ENCODE measurements at places on chromosomes 12 and 14.

DNA sequence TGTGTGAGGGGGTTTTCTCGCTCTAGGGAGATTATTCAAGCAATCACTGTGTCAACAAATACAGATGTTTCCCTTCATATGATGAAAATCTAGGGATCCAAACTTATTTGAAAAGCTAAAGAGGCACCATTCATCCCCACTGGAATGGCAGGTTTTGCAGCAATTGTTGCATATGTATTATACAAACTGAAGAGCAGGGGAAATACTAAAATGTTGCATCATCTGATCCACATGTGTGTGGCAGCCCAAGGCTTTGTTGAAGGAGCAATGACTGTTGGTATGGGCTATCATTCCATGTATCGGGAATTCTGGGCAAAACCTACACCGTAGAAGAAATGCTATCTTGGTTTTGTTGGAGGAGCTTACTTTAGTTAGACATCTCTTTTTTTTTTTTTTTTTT, 4.1 kb upstream of the PRPF40B start:
- DNase-seq = no peak

DNA sequence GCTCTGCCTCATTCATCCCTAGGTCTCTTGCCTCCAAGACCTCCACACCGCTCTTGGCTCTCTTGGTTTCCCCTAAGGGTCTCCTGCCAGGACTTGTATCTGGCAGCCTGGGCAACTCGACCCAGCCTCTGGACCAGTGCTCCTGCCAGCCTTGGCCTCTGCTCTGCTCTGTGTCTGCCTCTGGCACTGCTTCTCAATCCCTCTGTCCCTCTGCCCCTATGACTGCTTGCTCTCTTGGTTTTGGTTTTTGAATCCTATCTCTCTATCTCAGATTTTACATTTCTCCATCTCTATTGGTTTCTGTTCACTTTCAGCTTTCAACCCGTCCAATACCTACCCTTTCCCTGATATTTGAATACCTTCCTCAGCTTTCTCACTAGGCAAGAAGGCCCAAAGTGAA, 6.3 kb downstream of the ITGA5 start:
- no peak for DNase-seq

GRCh38 chr12:51011955-51012354, 14.2 kb downstream of the SLC11A2 start:
- DNase-seq = no peak

- DNase-seq = no peak
These were observed 1194.7 kb downstream of the GALC start for GRCh38 chr14:86798330-86798729.

GRCh38 chr12:131699434-131699833, 11.5 kb upstream of the SFSWAP start:
- DNase-seq = no peak

GRCh38 chr12:105026411-105026810, 40.3 kb downstream of the NOPCHAP1 start:
- DNase-seq = no peak

GRCh38 chr12:62533087-62533754, 66.6 kb downstream of the MON2 start:
- no peak for DNase-seq

DNA sequence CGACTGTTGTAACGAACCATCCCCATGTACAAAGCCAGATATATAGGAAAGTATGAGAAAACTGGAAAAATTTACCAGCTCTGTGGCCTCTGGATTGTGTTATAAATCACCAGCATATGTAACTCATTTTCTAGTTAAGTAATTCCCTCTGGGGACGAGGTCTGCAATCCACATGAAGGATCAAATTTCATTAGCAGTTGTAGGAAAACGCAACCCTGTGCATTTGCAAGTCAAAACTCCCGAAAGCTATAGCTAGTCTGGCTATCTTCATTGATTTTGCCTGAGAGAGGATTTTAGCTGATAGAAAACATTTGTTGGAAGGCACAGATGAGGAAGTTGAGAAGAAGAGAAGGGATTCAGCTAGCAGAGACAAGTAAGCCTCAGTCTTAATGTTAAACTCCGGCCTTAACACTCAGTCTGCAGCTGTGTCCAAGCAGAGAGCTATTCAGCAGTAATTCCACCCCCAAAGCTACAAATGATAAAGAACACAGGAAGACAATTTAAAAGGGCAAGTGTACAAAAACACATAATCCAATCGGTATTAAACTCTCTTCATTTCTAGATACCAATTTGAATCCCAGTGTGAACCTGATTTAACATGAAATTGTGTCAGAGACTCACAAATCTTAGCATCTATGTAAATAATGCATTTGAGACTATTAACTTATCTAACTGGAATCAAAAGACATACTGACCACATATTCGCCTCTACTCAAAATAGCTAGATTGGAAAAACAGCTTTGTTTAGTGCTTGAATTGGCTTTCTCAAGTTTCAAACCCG, 54.2 kb upstream of the CERS5 start:
- DNase-seq = peak; percentile 75

DNA sequence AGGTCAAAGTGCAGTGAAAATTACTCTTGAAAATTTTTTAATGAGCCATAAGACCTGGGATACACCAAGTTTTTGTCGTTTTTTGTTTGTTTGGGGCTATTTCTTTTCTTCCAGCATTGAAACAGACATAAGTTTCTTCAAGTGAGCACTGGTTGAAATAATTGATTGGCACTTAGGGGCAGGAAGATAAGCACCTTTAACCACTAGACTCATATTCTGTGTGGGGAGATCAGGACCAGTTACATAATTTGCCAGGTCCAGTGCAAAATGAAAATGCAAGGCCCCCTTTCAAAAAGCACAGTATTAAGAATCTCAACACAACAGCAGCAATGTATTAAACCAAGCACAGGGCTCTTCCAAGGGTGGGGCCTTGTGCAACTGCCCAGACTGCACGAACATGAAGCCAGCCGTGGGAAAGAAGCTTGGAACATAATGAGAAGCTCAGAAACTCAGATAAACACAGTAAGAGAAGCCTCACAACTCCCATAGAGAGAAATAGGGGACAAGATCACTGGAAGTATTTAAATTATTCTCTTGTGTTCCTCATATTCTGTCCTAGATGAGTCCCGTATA, 3.2 kb upstream of the TCP11L2 start:
- no peak for DNase-seq

GRCh38 chr12:67792185-67792584, 143.6 kb downstream of the DYRK2 start:
- DNase-seq = no peak

DNA sequence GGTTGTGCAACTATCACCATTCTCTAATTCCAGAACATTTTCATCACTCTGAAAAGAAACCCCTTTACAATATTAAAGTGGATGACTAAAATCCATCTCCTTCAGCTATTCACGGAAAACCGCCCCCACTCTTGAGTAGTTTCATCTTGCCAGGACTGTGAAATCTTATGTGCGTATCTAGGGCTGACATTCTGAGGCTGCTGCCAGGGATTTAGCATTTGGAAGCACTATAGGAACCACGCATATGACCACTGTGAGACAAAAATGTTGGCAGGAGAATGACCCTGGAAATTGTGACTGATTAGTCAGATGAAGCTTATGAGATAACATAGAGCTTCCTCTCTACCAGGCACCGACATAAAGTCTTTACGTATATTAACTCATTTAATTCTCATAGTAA, 305.2 kb upstream of the PDE3A start:
- no peak for DNase-seq

DNA sequence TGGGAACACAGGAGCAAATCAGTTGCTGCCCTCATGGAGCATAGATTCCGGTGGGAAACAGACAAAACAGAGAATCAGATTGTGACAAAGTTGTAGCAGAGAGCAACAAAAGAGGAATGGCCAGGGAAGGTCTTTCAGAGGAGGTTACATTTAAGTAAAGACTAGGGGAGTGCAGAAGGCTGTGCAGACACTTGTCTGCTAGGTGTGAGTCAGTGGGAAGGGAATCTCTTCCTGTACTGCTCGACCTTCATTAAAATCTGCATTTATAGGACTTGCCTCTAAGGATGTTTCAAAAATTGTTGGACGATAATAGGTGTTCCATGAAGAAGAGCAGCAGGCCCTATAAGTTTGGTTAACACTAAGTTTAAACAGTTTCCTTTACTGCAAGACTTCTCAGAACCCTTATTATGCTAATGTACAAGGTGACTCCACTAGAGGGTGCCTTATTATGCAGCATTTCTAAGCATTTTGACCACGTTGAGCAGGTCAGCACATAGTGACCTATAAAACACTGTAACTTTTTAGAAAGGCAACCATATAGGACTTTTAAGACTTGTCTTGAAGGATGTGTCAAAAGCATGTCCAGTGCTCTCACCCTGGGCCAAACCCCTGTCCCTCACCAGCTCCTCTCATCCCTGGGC, 91.8 kb upstream of the RIC8B start:
- no peak for DNase-seq

DNA sequence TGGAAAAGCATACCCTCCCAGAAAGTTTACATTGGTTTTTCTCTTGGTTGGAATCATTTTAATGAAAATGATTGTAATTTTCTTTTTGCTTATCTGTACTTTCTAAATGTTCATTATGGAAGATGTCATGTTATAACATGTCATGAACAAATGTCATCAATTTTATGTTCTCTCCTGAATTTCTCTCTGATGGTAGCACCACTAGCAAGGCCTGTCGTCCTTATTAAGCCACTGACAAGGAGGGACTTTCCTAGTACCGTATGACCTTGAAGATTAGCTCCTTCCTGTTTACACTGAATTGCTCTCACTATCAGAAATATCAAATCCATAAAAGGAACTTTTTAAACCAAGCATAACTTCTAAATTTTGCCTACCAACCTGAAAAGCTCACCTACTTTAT, 99.0 kb downstream of the ESR2 start:
- DNase-seq = no peak

DNA sequence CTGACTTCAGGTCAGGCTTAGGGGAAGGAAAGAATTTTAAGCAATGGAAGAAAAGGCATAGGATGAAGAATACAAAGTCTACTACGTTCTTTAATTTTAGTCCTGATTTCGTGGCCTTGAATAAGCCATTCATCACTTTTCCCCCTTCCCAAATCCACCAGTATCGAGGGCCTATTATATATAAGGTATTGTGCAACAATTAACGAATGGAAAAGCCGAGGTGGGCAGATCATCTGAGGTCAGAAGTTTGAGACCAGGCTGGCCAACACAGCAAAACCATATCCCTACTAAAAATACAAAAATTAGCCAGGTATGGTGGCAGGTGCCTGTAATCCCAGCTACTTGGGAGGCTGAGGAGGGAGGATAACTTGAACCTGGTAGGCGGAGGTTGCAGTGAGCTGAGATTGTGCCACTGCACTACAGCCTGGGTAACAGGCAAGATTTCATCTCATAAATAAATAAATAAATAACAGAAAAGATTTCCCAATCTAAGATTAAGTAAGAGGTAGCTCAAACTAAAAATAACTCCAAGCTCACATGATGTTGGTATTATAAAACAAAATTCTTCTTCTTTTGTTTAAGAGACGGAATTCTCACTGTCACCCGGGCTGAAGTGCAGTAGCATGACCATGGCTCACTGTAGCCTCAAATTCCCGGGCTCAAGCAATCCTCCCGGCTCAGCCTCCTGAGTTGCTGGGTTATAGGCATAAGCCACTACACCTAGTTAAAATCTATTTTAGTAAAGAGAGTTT, 58.3 kb upstream of the NR2C1 start:
- no peak for DNase-seq

- DNase-seq = no peak
These were observed 35.4 kb downstream of the BEST3 start for GRCh38 chr12:69663726-69664125.

DNA sequence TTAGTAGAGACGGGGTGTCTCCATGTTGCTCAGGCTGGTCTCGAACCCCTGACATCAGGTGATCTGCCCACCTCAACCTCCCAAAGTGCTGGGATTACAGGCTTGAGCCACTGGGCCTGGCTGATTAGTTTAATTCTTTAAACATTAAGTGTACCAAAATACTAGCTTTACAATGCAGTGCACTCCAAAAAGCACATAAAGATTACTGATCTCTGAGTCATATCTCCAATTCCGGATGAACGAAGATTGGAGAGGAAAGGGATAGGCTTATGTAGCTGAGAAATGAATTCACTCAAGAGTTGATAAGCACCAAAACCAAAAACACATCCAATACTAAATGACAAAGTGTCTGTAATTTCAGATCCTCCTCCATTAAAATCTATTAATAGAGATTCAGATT, 15.1 kb downstream of the NAV3 start:
- no peak for DNase-seq

- no peak for DNase-seq
These were observed 2.9 kb downstream of the SALL2 start for GRCh38 chr14:21523203-21523602.

DNA sequence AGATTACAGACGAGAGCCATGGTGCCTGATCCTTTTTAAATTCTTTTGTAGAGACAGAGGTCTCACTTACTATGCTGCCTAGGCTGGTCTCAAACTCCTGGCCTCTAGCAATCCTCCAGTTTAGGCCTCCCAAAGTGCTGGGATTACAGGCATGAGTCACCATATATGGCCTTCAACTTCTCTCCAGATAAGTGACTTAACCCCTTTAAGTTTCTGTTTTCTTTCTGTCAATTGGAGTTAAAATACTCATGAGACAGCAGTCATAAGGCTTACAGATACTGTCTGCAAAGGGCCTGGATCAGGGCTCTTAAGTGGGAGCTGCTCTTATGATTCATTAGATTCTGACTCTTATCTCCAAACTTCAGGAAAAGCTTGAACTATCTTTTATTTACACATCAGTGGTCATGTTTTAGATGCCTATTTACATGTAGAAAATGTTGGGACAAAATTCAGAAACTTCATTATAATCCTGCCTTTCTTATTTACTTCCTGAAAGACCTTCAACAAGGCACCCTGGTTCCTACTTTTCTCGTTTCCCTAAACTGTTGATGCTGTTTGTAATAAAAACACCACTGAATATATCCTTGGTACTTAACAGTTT, 271.5 kb upstream of the TBX3 start:
- no peak for DNase-seq

GRCh38 chr12:132363661-132364347, 34.4 kb upstream of the GALNT9 start:
- no peak for DNase-seq

- no peak for DNase-seq
These were observed 7.8 kb upstream of the OTUB2 start for GRCh38 chr14:94018308-94018707.

- no peak for DNase-seq
These were observed 785 bp upstream of the ACTN1 start for GRCh38 chr14:68979722-68980451.

DNA sequence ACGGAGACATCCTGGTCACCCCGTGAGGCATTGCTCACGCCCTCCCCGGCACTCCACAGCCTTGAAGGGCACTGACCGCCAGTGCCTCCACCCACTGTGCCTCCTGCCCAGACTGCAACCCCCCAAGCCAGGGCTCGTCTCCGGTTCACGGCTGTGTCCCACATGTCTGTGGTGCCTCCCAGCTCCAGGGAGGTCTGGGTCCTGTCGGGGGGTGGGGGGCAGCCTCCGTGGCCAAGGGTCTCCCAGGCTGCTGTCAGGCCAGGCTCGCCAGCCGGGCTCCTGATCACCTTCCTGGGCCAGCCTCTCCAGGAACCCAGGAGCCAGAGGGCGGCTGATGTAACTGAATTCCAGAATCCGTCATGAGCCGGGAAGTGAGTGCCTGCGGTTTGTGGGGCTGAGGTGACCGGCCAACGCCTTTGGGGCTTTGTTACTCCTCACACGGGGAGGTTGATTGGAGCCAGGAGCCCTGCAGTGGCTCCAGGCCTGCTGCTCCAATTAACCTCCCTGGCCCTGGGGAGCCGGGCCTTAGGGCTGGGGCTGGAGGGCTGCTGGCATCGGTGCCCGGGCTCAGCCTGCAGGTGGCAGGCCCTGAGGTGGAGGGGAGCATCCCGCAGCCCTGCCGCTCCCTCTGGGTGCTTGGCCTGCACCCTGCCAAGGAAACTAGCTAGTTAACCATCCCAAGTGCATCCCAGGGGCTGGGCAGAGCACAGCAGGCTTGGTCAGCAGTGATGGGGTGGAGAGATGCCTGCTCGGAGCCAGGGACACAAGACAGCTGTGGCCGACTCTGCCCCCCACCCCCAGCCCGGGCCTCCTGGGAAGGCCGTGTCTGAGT, 36.4 kb upstream of the FBRSL1 start:
- DNase-seq = no peak
